ENCODE measurements at places on chromosomes 1 and 21.

GRCh38 chr1:185846672-185847444, 112.7 kb downstream of the HMCN1 start:
- no peak for DNase-seq

DNA sequence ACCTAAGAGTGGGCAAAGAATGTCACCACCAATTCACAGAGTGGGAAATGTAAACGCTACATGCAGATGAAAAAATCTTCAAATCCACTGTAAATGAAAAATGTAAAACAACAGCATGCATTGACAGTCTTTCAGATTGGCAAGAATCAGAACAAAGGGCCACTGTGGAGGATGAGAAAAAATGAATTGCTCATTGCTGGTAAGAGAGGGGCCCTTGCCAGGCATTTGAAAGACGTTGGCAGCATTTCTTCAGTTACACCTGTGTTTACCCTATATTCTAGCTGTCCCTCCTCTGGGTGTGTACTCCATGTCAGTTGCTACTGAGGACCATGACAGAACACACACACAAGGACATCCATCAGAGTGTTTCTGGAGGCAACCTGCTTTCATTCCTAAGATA, 25.8 kb upstream of the AADACL3 start:
- DNase-seq = no peak

DNA sequence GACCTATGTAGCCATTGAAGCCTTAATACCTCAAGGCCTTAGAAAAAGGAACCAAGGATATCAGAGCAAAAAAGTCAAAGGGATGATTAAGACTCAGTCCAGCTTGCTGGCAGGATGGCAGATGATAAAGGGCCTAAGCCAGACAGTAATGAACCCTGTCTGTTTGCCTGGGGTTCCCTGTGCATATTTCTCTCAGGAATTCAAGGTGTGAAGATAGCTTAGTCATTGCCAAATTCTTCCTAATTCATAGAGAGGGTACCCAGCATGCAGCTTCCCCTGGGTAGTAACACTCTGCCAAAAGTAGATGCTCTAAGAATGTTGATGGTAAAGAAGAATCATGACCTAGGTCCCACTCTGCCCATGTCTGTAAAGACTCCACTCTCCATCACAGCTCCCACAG, 210.6 kb upstream of the COA6 start:
- no peak for DNase-seq

DNA sequence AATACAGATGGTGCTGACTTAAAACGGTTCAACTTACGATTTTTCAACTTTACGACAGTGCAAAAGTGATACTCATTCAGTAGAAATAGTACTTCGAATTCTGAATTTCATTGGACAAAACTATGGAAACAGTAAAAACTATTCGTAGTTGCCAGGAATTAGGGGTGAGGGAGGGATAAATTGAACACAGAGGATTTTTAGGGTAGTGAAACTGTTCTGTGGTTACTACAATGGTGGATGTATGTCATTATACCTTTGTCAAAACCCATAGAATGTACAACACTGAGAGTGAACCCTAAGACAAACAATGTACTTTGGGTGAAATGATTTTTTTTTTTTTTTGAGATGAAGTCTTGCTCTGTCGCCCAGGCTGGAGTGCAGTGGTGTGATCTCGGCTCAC, 7.5 kb downstream of the DDR2 start:
- no peak for DNase-seq

DNA sequence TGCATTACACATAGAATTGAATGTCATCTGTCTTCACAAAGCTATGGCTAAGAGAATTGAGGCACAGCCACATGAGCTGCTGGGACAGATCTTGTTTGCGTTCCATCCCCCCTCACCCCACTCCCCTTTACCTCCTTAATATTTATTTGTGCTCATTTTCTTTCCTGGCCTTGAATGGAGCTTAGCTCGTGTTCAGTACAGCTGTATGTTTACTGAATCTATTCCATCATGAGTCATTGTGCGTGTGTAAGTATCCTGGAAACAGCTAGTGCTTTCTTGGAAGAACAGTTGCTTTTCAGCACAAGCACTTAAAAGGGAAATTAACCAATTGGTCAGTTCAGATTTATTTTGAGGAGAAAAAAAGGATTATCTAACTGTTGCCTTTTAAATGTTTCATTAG, 14.7 kb downstream of the PROX1 start:
- no peak for DNase-seq

DNA sequence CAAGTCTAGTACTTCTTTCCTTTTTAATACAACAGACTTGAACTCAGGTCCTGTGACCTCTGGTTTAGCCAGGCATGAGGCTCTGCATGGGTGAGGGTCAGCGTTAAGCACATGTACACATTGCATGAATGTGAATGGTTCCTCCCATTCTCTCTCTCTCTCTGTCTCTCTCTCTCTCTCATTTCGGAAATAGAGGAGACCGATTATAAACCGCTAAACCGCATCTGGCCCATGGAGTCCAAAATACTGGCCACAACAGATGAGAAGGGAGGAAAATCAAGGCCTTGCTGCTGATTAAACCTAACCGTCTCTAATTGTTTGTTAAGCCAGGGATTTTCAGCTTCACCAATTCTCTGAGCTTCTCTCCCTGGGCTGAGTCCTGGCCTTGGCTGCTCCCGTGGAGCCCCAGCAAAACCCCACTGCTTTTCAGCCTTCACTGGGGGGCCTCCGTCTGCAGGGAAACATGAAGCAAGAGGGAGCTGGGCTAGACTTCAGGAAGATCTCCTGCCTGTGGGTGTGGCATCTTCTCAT, 6.6 kb downstream of the RSPO1 start:
- DNase-seq = no peak

- no peak for DNase-seq
Observed at GRCh38 chr1:53324728-53325297, 3.1 kb downstream of the LRP8 start.

GRCh38 chr1:191240925-191241324, 763.3 kb upstream of the BRINP3 start:
- DNase-seq = no peak

DNA sequence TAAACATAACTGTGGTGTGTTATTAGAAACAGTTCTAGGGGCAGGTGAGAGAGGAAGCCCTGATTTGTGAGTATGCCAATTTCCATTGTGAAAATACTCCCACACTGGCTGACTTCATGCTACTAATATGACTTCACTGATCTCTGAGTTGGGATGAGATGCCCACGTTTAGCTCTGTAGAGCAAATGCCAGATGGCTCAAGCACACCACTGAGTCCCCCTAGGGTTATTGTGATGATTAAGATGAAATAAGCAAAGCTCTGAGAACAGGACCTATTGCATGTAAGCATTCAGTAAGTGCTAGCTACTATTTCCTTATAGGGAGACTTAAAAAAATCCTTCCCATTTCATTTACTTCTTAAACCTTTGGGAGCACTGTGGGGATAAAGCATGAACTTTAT, 117.6 kb downstream of the CENPF start:
- no peak for DNase-seq

GRCh38 chr1:225577241-225577640, 75.7 kb downstream of the ENAH start:
- DNase-seq = no peak

DNA sequence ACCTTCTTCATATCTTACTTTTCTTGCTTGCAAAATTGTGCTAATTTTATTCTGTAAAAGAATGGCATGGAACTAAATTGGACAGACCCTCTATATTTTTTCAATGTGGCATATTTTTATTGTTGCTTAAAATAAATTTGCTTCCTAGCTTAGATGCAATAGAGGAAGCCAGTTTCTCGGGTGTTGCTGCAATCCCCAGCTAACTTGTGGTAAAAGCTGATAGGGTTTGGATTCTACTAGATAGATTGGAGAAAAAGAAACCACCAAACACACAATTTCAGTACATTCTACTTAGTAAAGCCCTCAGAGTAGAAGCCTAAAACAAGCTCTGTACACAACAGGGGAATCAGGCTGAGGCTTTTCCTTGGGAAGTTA, 49.5 kb upstream of the GCLM start:
- no peak for DNase-seq

DNA sequence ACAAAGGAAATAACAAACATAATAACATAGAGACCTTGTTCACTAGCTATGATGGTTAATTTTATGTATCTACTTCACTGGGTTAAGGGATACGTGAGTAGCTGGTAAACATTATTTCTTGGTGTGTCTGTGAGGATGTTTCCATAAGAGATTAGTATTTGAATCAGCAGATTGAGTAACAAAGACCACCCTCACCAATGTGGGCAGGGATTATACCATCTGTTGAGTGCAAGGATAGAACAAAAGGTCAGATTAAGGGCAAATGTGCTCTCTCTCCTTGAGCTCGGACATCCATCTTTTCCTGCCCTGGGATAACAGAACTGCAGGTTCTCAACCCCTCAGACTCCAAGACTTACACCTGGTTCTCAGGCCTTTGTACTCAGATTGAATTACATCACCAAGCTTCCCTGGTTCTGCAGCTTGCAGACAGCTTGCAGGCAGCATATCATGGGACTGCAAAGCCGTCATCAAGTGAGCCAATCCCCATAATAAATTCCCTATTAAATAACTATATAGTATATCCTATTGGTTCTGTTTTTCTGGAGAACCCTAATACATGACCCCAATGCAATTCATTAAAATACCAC, 9.2 kb downstream of the SPATA6 start:
- DNase-seq = no peak

GRCh38 chr1:171787686-171788480, 6.4 kb downstream of the METTL13 start:
- no peak for DNase-seq

DNA sequence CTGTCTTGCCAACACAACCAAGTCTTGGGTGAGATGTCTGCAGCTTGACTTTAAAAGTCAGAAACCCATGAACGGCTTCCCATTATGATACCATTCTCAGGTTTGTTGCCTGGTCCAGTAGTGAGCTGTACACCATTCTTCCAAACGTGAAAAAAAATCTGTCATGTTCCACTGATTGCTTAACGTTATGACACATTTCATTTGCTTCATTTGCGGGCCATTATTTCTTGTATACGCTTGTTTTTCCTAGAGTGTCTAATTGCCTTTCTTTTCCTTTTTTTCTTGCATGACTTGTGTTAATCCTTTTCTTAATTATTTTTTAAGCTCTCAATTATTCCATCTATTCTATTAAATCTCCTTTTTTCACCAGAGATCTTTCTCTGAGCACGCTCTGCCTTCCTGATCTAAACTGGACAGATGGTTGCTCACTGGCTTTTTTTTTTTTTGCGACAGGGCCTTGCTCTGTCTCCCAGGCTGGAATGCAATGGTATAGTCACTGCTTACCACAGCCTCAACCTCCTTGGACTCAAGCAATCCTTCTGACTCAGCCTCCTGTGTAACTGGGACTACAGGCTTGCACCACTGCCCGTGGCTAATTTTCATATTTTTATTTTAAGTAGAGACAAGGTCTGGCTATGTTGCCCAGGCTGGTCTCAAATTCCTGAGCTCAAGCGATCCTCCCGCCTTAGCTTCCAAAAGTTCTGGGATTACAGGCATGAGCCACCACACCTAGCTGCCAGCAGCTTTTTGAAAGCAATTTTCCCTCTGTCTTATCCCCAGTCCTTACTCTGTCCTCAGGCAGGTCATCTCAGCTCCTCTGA, 31.7 kb upstream of the CAMTA1 start:
- no peak for DNase-seq

DNA sequence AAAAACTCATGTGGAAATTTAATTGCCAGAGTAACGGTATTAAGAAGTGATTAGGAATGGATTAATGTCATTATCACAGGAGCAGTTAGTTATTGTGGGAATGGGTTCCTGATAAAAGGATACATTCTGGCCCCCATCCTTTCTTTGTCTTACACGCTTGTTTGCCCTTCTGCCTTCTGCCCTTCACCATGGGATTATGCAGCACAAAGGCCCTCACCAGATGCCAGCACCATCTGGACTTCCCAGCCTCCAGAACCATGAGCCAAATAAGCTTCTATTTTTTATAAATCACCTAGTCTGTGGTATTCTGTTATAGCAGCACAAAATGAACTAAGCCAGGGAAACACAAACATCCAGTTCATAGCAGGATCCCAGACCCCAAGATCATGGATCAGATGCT, 33.9 kb upstream of the POU2F1 start:
- no peak for DNase-seq

- DNase-seq = no peak
Observed at GRCh38 chr1:91018006-91018405, 3.8 kb downstream of the ZNF644 start.

GRCh38 chr1:14723401-14723800, 124.9 kb downstream of the KAZN start:
- DNase-seq = no peak

GRCh38 chr1:168972887-168973286, 133.6 kb upstream of the ATP1B1 start:
- DNase-seq = no peak

- DNase-seq = no peak
Observed at GRCh38 chr1:58815686-58816071, 31.8 kb upstream of the JUN start.

DNA sequence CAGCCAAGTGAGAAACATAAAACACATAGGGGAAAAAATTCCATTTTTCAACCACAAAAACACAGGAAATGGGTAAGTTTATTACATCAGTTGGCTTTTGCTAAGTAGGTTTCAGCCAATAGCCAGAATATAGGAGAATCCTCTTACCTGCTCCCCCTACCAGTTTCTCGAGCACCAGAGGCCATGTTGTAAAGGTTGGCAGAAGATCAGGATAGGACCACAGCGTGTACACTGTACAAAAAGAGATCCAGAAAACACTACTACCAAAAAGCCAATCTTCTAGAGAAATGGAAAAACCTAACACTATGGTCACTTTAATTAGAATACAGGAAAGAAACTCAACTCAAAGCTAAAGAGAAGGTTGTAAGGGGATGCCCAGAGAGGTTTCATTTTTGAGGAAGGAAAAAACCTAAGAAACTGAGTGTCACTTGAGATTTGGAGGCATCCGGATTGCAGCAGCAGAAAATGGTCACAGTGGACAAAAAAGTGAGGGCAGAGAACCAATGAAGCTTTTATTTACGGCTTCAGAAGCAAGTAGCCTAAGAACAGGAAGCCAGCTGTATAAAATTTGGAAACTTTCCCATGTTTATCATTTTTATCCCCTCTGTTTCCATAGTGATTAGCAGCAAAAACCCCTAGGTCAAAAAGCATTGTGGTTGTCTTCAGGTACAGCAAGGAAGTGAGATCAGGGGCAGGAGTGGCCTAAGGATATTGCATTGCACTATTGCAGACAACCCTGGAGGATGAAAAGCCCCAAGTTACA, 2.9 kb downstream of the EIF2D start:
- no peak for DNase-seq

GRCh38 chr1:3313576-3313950, 140.9 kb upstream of the ARHGEF16 start:
- DNase-seq = peak; percentile 98

- DNase-seq = no peak
Observed at GRCh38 chr1:116125758-116126157, 14.6 kb downstream of the MAB21L3 start.

- DNase-seq = no peak
Observed at GRCh38 chr1:167922023-167922422, 8.1 kb upstream of the ADCY10 start.

DNA sequence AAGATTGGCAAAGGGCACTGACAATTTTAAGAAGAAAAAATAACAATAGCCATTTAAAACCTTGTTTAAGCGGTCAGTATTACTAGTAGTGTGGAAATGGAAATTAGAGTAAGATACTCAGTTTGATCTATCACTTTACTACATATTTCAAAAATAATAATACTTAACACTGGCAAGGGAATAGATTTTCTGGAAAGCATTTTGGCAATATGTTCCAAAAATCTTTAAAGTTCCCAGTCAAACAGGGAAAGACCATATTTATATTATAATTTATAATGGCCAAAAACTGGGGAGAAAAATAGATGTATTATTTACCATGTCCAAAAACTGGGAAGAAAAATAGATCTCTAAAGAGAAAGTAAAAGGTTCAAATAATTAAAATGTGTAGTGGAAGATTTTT, 28.6 kb upstream of the C1orf21 start:
- DNase-seq = no peak

GRCh38 chr1:30694280-30695175, 28.9 kb downstream of the MATN1 start:
- peak; percentile 63 for DNase-seq

Measured in sigmoid colon (tissue), 7 donors.